ENCODE measurements at places on chromosomes 12 and 14.

DNA sequence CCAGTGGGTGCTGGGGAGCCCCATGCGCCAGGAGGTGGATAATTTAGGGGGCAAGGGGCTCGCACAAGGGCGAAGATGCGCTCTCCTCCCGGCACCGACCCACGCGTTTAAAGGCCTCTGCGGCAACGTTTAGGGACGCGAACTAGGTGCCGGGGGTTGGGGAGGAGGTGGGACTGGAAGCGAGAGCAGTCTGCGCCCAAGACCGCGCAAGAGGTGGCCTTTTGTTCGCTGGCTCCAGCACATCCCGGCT, 1.3 kb downstream of the SLC38A1 start:
- DNase-seq: no peak

DNA sequence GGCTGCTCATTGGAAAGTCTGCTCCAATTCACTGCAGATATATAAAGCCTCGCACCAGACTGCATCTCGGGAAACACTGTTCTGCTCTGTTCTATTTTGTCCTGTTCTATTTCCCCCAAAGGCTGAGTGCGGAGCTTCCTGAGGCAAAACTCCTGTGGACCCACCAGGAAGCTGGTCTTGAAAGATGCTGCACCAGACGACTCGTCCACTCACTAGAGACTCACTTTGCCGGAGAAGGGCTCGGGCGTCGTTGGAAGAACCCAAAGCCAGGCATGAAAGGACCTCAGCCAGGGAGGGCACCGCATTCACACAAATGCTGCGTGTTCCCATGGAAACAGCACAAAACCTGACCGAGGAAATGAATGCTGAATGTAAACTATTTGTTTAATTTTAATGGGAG, 331.2 kb upstream of the SFSWAP start:
- no peak for DNase-seq

DNA sequence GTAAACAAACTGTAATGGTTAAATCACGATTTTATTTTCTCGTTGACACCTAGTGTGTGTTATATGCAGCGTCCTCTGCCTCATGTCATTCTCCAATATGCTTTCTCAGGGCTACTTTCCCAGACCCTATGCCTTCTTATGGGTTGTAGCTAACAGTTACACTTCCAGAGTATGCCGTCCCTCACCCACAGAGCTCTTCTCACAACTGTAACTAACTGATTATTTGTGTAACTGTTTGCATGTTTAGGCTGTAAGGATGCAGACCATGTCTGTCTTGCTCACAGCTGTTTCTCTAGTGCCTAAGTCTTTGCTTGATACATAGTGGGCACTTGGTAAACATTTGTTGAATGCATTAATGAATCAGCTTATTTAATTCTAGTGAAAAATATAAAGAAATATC, 417.5 kb downstream of the ZFP36L1 start:
- no peak for DNase-seq

DNA sequence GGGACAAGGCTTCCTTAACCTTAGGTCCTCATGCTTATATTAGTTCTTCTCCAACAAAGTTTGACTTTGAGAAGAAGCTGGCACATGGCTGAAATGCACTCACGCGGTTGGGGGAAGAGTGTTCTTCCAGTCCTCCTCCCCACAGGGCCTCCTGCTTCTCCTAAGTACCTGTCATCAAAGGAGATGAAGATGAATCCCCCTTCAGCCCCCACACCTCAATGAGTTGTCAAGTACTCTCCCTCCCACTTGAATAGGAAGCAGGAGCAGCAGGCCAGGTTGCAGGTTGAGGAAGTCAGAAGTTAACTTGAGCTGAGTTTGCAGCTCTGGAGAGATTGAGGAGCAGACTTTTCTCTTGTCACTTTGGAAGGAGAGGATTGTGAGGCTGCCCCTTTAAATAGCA, 2.9 kb upstream of the PDE1B start:
- no peak for DNase-seq

DNA sequence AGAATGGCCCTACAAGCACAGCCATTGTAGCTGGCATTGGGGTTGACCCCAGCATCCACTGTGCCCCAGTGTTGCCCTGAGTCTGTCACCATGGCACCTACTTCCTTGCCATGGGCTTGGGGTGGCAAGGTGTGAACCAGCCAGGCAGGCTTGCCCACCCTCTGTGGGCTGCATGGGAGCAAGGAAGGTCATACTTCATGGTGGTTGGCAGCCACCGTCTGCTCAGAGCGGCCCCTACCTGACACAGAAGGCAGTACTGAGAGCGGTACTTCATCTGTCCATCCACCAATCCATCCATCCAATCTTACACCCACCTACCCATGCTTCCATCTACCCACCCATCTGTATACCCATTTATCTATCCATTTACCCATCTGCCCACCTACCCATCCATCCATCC, 160.1 kb downstream of the KIF26A start:
- no peak for DNase-seq

GRCh38 chr14:68814539-68815297, 21.9 kb upstream of the ZFP36L1 start:
- DNase-seq: peak; percentile 64

DNA sequence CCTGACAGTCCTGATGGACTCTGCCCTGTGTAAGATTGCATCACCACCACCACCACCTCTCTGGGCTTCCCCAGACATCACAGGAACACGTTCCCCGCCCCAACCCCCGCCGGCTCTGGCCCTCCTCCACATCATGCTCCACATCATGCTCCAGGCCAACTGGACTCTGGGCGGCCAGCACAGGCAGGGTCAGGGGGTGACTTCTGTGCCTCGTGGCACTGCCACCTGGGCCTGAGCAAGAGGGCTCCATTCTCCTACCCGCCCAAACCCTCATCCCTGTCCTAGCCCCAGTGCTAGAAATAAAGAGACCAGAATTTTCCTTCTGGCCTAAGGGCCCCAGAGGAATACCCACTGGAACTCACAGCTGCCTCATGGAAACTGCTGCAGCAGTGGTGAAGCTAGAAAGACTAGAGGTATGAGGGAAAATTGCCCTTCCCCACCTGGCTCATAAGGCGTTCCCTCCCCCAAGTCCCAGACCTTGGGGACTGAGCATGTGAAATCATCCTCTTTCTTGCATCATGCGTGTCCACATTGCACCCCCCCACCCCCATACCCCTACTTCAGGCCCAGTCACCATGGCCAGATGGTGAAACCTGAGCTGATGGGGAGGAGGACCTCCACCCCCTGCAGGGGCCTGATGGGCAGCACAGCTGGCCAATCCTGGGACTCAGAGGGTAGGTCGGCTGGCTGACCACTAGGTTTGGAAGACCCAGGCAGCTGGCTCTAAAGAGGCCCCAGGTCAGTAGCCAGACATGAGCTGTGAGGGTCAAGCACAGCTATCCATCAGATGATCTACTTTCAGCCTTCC, at the start of gene INHBE:
TSS of gene INHBE (plus strand) at position 742 of the 808 bp plus-strand sequence. CDS start 230 bp downstream, outside the sequence.
- no peak for DNase-seq

- no peak for DNase-seq
Observed at GRCh38 chr14:21049271-21049673, 7.1 kb downstream of the RNASE7 start.

- DNase-seq: no peak
Observed at GRCh38 chr12:75706786-75707605, 195.6 kb upstream of the KRR1 start.

All from Peyer's patch (tissue), 4 donors.